ENCODE measurements at places on chromosomes 2 and 18.

GRCh38 chr2:86821306-86821705 lies 30.6 kb upstream of the CD8A start:
- DNase-seq = no peak

- no peak for DNase-seq
Observed at GRCh38 chr2:205902041-205902899, 183.7 kb downstream of the INO80D start.

DNA sequence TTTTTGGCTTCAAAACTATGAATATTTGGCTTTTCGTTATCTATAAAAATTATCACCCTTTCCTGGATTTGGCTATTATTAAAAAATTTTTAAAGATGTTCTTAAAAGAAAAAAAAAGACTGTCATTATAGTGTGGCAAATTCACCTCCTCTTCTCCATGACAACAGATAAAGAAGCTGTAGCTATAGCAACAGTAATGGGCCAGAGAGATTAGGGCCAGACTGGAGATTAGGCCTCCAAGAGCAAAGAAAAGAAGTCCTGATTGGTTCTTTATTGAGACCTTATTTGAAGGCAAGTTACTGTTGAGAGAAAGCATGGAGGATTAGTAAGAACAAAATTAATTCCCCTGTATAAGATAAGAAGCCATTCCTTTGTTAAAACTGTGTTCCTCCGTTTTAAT lies 812.5 kb downstream of the DCC start:
- peak; percentile 3 for DNase-seq

DNA sequence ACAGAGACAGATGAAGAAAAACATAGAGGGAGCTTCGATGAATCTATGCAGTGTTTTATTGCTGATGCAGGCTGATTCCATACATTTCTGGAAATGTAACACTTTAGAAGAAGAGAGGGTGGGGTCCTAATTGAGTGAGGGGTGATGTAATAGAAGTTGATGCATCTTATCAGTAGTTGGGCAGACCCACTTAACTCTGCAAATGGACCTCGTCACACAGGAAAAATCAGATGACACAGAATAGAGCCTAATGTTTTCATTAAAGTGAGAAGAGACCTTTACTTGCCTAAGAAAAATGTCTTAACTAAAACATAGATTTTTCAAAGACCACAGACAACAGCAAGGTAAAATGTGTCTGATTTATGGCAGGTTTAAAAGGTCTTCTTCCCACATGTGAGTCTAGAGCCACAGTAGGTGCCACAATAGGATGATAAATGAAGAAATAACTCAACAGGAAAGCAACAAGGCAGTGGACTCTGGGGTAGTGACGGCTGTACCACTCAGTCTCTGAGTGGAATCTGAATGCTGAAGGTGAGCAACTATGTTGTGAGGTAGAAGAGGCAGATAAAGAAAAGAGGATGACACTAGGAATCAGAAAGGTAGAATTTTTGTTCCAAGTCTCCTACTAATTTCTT lies 414.7 kb upstream of the PIK3C3 start:
- DNase-seq = no peak

- no peak for DNase-seq
Observed at GRCh38 chr2:122150524-122151280, 395.3 kb downstream of the TSN start.

- no peak for DNase-seq
Observed at GRCh38 chr2:17133052-17133671, 385.1 kb downstream of the RAD51AP2 start.

GRCh38 chr2:12803607-12804006 lies 86.9 kb downstream of the TRIB2 start:
- DNase-seq = no peak
